ENCODE measurements at places on chromosomes 2 and 18.

GRCh38 chr2:29753671-29754444 is 167.5 kb downstream of the ALK start:
- peak; percentile 87 for DNase-seq

- DNase-seq = peak; percentile 36
Measured at GRCh38 chr2:106953779-106954178, 67.8 kb upstream of the ST6GAL2 start.

DNA sequence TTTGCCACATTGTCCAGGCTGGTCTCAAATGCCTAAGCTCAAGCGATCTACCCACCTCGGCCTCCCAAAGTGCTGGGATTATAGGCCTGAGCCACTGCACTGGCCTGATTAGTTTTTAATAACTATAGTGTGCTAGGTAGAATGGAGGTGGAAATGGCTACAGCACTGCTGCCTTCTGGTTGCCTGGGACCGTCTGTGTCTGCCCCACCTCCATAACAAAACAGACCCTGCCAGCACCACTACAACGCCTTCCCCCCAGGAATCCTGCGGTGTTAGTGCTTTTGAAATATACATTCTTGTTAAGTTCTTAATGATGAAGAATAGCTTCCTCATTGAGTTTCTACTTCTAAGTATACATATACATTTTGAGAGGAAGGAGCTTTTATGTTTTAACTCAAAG is 148.2 kb upstream of the ITGA6 start:
- DNase-seq = no peak

- no peak for DNase-seq
Measured at GRCh38 chr2:5235701-5236100, 456.5 kb upstream of the SOX11 start.

GRCh38 chr2:25453199-25453905 is 111.6 kb upstream of the DNMT3A start:
- peak; percentile 33 for DNase-seq

DNA sequence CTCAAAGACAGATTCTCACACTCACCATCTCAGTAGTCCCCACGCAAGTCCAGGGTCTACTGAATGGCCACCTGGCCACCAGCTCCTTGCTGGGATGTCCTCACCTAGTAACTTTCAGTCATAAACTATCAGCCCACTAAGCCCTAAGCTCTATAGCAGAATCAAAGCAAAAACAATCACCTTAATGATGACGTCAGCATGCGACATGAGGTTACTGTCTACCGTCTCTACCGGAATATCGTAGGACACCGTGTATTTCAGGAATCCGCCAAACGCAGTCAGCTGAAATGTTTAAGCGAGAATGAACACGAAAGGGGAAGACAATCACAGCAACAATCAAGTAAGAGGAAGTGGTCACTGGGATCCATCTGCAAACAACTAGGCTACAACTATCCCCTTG is 81.8 kb downstream of the LAMA1 start:
- no peak for DNase-seq

GRCh38 chr2:1538663-1539062 is 125.4 kb downstream of the TPO start:
- DNase-seq = no peak

GRCh38 chr2:95234286-95234785 is 27.0 kb downstream of the ZNF892 start:
- no peak for DNase-seq

- DNase-seq = peak; percentile 51
Measured at GRCh38 chr18:35029103-35029502, 12.1 kb upstream of the MAPRE2 start.

DNA sequence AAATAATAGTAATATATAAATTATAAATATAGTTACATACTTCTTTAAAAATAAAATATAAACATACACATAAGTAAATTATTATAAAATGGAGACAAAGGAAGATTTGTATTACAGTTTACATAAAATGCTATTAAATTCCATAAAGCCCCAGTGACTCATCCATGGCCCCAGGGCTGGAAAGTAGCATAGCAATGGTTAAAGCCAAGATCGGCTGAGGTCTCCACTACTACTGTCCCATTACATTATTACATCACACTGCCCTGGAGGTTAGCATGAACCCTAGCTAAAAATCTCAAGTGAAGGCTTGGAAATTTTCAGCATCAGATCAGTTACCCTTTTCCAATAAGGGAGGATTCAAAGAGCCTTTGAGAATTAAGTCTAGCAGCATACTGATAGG is 936.2 kb downstream of the DSC3 start:
- DNase-seq = no peak

DNA sequence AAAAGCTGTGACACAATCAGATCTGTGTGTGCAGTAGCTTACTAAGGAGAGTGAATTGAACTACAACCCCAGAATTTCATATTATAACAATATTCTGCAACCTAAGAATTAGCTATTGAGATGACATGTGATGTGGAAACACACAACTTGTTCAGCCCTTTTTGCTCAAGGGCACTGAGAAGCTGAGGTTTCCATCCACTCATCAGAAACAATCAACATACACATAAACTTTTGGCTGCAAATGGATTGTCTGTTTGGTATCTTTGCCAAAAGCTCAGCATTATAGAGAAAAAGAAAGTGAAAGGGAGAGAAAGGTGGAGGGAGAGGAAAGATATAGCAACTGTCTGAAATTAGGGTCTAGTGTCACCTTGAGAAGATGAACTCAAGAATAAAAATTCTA is 117.2 kb upstream of the KLF7 start:
- DNase-seq = peak; percentile 25

DNA sequence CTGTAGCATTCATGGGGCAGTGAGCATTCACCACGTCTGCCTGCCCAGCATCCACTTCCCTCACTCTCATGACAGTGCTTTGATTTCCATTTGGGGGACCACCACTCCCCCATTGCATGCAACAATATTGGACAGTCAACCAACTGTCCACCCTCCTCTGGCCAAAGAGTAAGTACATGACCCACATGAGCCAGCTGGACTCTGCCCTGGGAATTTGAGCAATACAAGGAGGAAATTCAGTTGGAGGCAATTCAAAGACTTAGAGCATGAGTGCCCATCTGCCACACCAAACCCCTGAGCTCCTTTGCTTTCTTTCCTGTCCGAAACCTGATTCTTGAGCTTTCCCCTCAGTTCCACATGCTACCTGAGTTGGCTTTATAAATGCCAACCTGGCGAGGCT is 41.7 kb upstream of the PNO1 start:
- no peak for DNase-seq

DNA sequence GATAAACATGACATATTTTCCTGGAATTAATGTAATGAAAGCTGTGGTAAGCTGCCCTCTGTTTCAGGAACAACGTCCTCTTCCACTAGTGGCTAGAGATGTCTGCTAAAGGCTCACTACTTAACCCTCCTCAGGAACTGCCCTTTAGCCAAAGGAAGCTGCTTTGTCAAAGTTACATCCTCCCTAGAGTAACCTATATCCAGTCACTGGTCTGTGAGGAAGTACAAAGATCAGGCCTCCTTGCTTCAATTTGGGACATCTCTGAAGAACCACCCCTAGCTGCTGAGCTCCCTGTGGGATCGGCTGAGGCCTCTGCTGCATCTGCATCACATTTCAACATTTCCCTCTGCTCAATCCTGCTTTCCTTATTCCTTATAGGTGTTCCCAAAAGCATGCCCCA is 107.8 kb downstream of the PRELID3A start:
- no peak for DNase-seq

DNA sequence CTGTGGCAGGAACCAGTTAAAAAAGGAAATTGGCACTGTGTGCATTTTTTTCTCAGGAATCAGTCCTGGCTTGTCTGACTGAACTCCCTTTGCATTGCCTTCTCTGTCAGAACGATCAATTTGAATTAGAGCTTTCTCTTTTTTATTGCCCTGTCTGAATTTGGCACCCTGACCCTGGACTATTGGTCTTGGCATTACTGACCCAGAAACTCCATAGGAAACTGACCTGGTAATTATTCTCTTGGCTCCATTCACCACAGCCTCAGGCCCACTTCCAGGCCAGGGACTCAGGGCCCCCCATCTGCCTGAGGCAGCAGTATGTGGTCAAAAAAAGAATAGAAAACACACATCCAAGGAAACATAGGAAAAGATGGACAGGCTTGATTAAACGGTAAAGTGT is 32.0 kb upstream of the CCDC88A start:
- DNase-seq = no peak

DNA sequence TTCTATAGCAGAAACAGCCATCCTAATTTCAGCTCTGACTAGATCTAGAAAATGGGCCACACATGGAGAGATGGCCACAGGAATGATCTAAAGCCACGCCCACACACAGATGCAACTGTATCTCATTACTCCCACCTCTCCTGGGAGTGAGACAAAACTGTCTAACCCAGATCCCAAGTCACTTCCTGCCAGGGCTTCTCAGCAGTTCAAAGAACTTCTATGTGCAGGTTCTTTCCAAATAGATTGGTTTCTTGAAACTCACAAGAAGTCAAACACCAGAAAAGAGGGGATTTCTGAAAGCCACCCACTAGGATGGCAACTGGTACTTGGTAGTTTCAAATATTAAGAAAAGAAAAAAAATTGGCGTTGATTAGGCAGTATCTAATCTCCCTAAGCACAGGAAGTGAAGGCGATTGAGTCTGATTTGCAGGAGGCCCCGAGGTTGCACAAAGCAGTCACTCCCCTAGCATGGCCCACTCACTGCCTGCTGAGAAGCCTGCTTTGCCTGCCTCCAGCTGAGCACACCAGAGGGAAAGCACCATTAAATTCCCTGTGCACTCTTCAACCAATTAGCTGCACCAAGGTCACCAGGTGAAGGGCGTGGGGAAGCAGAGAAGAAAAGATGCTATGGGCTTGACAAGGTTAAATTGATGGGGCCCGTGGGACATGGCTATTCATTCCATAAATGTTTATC is 51.1 kb downstream of the PAPOLG start:
- peak; percentile 47 for DNase-seq

DNA sequence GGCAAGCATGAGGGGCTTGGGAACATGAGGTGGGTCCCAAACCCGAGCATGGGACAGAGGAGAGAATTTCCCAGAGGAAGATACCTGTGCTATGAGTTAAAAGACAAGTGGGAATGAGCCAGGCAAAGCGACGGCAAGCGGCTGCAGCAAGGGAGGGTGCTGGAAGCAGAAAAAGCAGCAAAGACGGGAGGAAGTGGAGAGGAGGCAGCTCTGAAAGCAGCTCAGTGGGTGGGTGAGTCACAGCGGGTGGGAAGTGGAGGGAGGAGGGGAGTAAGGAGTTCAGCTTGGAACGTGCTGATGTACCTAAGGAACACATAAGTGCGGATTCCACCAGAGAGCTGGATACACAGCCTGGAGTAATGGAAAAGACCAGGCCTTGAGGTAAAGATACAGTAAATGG is 41.4 kb downstream of the THUMPD2 start:
- peak; percentile 82 for DNase-seq

- no peak for DNase-seq
Measured at GRCh38 chr2:36949845-36950244, 16.5 kb downstream of the STRN start.

GRCh38 chr2:234075518-234075915 is 25.0 kb downstream of the SPP2 start:
- DNase-seq = no peak

DNA sequence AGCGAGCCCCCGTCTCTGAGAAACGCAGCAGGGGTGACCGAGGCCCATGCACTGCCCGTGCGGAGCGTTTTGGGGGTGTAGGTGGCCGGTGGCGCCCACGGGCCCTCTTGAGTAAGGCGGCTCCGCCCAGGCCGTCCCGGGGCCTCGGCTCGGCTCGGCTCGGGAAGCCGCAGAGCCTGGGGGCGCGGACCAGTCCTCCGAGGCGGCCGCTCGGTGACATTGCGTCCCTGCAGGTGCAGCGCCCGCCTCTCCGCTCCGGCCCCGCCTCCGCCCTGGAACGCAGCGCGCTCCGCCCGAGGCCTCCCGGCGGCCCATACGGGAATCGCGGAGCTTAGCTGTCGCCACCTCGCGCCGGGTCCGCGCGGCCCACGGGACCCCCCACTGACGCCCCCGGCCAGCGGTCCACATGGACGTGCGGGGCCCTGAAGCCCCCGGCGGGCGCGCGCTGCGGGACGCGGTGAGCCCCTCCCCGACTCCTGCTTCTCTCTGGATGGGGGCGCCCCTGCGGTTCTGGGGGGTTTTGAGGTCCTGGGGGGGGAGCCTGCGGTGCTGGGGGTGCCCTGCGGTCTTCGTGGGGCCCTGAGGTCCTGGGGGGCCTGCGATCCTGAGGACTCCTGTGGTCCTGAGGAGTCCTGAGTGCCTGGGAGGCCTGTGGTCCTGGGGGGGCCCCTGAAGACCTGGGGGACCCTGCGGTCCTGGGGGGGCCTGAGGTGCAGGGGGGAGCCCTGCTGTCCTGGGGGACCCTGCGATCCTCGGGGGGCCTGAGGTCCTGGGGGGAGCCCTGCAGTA is at the start of gene HSBP1L1:
HSBP1L1 (plus strand) TSS at position 314 of the 789 bp plus-strand sequence; CDS start at position 407, 93 bp downstream.
- DNase-seq = peak; percentile 25

- DNase-seq = no peak
Measured at GRCh38 chr2:217784996-217785543, 217.7 kb downstream of the TNS1 start.

DNA sequence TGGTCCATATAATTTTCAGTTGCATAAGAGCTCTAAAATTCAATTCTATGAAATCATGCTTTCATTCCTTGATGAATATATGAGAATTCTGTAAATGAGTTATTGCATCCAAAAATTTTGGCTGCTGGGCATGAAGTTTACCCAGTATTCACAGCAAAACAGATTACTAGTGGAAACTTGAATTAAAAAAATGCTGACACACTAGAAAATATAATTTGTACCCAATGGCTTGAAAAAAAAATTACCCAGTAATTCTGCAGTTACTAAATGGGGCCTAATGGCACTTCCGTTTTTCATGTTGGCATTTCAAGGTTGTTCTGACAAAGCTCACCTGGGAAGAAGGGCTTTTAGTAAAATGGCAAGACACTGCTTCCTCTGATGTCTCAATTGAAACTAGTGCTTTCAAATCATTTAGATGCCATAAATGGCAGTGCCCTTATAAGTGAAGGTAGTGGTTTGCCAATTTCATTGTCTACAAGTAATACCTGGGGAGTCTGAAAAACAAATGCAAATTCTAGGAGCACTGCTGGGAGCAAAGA is 343.6 kb downstream of the TDRD15 start:
- DNase-seq = no peak

DNA sequence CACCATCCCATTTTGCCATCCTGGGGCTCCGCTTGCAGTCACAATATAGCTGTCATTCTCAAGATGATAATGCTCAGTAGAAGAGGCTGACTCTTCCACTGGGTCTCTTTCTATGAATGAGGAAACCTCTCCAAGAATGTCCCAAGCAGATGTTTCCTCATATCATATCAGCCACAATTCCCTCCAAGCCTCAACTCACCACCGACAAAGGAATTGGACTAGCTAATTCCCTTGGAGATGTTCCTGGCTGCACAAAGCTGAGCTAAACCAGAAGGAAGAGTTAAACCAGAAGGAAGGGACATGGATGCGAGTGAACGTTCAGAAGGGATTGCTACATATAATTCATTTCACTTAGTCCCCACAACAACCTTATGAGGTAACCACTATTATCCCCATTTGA is 65.0 kb upstream of the NPAS2 start:
- DNase-seq = peak; percentile 70

DNA sequence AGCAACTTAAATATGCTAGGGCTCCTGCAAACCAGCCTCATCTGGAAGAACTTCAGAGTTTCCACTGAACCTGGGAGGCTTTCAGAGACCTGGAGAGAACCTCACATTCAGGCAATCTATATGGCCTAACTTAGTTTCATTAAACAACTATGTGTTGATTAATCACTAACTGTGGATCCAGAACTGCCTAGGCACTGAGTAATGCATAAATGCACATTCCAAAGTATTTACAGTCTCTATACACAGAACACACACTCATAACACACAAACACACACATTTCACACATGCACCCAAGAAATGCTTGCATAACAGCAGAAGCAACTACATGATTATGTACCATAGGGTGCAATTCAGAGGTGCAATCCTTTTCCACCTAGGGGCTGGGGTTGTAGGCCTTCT is 552.8 kb downstream of the BCL11A start:
- DNase-seq = no peak
